ENCODE measurements at places on chromosomes 3 and 15.

DNA sequence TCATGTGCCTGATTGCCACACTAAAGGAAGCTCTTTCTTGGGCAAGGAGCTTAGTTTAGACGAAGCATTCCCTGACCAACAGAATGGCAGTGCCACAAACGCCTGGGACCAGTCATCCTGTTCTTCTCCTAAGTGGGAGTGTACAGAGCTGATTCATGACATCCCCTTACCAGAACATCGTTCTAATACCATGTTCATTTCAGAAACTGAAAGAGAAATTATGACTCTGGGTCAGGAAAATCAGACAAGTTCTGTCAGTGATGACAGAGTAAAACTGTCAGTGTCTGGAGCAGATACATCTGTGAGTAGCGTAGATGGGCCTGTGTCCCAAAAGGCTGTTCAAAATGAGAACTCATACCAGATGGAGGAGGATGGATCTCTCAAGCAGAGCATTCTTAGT is 18.4 kb downstream of the SENP5 start:
- DNase-seq, result no peak

GRCh38 chr15:68413363-68414205 is 18.4 kb downstream of the ITGA11 start:
- no peak for DNase-seq

DNA sequence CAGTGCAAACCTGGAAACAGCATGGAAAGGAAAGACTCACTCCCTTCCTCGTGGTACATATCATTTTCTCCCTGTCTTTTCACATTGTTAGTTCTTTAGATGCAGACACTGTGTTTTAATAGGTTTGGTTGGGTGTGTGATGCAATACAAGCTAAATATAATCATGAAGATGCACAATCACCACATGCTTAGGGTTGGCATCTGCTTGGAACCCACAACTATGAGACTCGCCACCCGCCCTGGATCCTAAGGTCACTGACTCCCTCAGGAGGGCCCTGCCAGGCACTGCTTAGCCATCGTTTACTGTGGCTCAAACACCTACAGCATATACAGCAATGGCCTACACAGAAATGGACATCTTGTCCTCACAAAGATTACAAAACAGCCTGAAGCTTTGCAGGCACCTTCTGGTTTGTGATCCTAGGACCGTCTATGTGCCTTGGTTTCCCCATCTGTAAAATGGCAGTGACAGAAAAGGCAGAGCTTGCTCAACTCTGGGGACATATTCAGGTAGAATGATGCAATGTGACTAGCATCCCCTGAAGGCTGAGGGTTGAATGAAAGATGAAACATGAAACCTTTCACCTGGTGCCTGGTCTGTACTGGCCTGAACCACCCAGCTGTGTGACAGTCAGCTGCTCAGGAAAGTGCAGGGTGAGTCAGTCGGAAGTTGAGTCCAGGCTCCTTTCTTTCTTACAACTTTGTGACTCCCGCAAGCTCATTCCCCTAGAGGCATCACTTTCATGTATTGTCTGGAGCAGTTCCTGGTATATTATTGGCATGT is 123.6 kb upstream of the PFN2 start:
- DNase-seq, result peak; percentile 79

DNA sequence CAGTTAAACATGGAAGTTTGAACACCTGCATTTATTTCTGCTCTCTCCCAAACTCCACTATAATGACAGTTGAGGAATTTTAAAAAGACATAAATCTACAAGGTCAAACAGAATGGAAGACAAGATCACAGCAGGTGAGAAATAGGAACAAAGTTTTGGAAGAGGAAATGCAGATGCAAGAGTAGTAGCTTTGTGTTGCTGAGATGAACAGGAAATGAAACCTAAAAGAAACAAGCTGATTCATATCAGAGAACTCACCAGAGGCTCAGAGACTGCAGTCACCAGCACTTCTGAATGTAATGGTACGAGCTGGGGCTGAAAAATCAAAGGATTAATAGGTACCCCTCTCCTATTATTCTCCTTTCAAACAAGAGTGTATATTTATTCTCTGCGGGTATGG is 459.9 kb downstream of the RAP2B start:
- DNase-seq, result peak; percentile 65

GRCh38 chr3:69250014-69250413 is 127.6 kb upstream of the LMOD3 start:
- DNase-seq, result peak; percentile 93

GRCh38 chr3:106609666-106610301 is 741.0 kb upstream of the CBLB start:
- DNase-seq, result peak; percentile 74

DNA sequence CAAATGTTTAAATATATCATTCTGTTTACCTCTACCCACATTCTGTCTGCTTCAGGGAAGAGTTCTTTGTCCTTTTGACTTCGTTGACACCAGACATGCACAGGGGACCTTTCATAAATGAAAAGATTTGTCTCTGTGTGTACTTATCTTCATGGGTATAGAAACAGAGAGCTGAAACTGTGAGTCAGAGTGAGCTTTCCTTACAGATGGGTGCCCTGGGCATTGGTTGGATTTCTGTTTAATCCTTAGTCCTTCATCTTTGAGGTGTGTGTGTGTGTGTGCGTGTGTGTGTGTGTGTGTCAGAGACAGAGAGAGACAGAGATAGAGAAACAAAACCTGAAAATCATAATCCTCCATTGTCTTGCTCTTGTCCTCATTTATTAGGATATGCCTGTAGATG is 517.4 kb downstream of the TUSC7 start:
- DNase-seq, result no peak

DNA sequence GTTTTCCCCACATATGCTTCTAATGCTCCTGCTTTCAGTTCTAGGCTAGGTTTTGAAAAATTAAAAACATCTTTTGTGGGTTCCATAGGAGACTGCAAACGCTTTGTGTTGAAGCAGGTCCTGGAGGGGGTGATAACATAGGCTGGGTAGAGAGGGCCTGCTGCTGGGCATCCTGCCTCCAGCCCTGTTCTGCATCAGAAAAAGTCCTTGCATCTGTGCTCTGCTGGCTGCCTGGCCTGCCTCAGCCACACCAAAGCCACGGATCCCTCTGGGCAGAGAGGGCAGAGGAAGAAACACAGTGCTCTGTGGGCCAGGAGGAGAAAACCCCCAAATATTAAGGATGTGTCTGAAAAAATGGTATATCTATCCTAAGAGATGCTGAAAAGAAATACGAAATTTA is 3.9 kb upstream of the ARPP21 start:
- no peak for DNase-seq

DNA sequence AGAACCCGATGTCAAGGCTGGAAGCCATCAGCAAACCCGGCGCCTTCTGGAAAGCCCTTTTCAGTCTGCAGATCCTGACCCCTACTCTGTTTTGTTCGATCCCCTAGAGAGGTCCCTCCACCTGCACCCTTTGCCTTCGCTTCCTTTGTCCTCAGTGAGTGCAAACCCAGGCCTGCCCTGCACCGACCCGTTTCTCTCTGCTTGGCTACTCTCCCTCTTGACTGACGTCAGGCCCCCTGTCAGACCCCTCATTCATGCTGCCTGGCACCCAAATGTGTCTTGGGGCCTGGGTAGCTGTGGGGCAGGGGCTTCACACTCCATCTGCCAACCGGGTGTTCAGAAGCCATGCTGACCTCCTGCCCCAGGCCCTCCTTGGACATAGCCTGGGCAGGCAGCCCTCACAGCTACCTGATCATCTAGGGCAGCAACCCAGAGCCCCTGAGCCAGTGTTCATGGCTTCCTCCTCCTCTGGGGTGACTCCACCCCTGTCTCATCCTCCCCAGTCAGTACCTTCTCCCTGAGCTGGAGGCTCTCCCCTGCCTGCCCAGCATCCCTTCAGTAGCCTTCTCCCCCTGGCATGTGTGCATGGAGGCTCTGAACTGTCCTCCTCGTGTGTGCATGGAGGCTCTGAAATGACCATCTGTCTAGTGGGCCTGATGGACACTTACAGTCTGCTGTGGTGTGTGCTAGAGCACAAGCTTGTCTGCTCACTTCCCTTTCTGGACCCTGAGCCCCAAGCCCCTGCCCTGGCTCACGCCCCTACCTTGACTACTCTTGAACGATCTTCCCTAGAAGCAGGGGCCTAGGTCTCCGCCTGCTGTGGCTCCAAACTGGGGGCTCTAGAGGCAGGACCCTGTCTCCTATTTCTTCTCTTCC is 69.4 kb downstream of the EXOG start:
- no peak for DNase-seq

Data from kidney tubule cell (primary cell).